ENCODE measurements at places on chromosomes 7 and 10.

GRCh38 chr7:148670374-148670773 is 28.3 kb upstream of the CUL1 start:
- no peak for DNase-seq

- peak; percentile 47 for DNase-seq
Measured at GRCh38 chr7:37408291-37409228, 40.1 kb downstream of the ELMO1 start.

DNA sequence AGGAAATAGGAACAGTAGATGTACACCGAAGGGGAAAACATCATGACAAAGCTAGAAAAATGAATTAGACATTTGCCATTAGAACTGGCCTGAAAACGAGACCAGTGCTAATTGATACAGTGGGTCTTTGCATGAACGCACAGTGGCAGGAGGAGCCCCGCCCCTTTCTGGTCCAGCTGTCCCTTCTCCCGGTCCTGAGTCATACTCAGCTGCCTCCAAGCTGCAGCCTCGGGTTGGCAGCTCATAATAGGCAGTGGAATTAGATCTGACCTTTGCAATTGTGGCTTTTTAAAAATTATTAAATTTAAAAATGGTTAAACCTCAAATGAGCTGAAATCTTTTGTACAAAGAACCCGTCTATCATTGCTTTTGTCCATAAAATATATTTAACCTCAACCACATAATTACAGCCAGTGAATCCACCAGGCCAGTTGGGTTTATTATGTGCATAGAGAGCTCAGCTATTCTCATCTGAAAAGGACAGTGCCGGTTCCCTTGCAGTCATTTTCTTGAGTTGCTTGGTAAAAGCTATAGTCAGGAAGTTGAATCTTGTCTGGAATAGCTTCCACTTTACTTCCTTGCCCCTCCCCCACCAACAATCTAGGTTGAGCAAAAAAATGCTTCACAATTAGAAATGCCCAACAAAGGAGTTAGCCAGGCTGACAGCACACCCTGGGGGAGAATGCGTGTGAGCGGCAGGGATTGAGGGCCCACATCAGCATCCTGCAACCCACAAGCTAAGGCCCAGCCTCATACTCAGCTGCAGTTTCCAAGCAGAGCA is 147.1 kb downstream of the BUB3 start:
- no peak for DNase-seq

DNA sequence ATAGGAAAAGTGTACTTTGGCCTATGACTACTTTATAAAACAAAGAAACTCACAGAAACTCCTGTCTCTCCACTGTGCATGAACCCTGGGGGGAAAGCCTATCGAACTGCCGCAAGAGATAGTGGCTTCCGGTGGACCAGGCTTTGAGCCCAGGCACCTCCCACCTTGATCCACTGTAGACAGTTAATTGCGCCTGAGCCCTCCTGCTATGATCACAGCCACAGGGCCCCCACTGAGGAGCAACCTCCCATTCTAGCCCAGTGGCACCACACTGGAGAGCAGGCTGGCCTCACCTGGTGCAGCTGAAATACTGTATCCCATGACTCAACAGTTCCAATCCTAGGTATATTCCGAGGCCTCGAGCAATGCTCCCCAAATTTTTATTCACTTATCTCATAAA is 98.8 kb downstream of the COBL start:
- no peak for DNase-seq

- DNase-seq, result no peak
Measured at GRCh38 chr10:116688741-116689495, 53.4 kb downstream of the HSPA12A start.

- no peak for DNase-seq
Measured at GRCh38 chr7:77626586-77627308, 69.5 kb upstream of the RSBN1L start.
